ENCODE measurements at places on chromosomes 16 and 17. TPM values are rescaled to one million over a fixed set of nuclear protein-coding genes. Genes with fewer than 3 reads are reported as not detected.

- peak; percentile 55 for DNase-seq
Observed at GRCh38 chr16:57976331-57976796, 5.4 kb upstream of the CNGB1 start.

PYY gene
- 0.37 TPM for total RNA-seq

SPN gene
- total RNA-seq, result 0.74 TPM

DNA sequence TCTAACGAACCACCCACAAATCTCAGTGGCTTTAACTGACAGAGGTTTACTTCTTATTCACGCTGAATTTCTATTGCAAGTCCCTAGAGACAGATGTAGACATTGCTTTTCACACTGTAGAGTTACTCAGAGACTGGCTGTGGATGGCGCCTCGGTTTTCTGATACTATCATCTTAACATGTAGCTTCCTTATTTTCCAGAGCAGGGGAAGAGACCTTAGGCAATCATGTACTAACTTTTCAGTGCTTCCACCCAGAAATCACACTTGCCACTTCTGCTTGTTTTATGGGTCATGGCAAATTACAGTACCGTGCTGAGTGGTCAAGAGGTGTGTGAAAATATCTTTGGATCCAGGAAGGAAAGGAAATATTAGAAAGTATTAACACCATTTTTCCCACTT, 65.4 kb downstream of the MAF start:
- no peak for DNase-seq

SEPTIN12 gene
- total RNA-seq, result 68.1 TPM

GRCh38 chr17:50903604-50904517, 37.7 kb upstream of the TOB1 start:
- DNase-seq, result no peak

GRCh38 chr17:42431758-42432161, 8.7 kb upstream of the CAVIN1 start:
- no peak for DNase-seq

DNA sequence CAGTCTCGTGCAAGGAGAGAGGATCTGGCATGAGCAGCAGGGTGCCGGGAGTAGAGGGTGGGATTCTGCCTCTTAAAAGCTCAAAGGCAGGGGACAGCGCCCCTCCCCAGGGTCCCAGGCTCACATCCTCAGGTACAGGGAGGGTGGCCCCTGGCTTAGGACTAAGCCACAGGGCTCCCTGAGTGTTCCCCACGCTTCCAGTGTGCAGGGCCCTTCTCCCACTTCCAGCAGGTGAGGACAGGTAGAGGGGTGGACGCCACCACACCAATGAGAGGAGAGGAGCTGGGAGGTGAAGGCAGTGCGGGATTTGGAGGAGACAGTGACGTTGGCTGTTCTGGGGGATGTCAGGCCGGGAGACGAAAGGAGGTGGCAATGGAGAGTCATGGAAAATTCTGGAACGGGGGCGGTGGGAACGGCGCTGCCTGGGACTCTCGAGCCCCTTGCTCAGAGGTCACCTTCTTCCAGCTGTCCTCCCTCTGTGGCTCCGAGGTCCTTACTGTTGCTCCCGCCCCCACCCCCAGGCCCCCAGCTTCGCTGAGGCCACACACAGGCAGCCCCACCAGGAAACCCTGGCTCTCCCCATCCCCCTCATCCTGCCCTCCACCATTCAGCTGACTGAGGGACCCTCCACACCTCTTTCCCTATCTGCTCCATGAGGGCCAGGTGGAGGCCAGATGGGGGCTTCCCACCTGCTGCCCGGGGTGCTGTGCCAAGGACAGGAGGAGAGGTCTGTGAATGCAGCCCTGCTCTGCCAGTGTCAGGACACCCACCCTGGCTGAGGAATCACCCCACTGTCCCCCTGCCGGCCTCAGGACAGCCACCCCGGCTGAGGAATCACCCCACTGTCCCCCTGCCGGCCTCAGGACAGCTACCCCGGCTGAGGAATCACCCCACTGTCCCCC, 57.7 kb upstream of the ACSF3 start:
- no peak for DNase-seq

- no peak for DNase-seq
Observed at GRCh38 chr16:56347670-56348069, 77.7 kb downstream of the AMFR start.

DNA sequence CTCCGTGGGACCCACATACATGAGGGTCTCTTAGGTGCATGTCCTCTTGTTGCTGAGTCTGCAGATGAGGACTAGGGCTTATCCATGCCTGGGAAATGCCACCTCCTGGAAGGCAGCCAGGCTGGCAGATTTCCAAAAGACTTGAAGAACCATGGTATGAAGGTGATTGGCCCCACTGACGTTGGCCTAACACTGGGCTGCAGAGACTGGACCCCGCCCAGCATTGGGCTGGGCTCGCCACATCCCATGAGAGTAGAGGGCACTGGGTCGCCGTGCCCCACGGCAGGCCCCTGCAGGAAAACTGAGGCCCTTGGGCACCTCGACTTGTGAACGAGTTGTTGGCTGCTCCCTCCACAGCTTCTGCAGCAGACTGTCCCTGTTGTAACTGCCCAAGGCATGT, 38.2 kb upstream of the IL21R start:
- peak; percentile 44 for DNase-seq

SYNGR3 gene
- 20.9 TPM for total RNA-seq

RGS11 gene
- 1.2 TPM for total RNA-seq

- no peak for DNase-seq
Observed at GRCh38 chr17:32307658-32308057, 34.3 kb downstream of the C17orf75 start.

FCSK gene
- 36.3 TPM for total RNA-seq

SMIM5 gene
- total RNA-seq, result 2.0 TPM

All from testis (tissue), 5 donors.